ENCODE measurements at places on chromosomes 12 and 14. TPM values are rescaled to one million over a fixed set of nuclear protein-coding genes. Genes with fewer than 3 reads are reported as not detected.

GRCh38 chr12:11202811-11203210 is 16.1 kb upstream of the TAS2R42 start:
- no peaks in the 10 kb centered on the region for H3K27me3 ChIP-seq
- H3K36me3 ChIP-seq: no peaks in the 10 kb centered on the region
- DNase-seq: no peak
- no peak overlapping the region for H3K27ac ChIP-seq
- H3K4me3 ChIP-seq: no peak overlapping the region

FBLN5 gene
- not detected for total RNA-seq

- DNase-seq: no peak
- no peak overlapping the region for H3K27ac ChIP-seq
- peaks cover 28% of the 10 kb centered on the region for H3K27me3 ChIP-seq
- H3K4me3 ChIP-seq: no peak overlapping the region
Measured at GRCh38 chr12:117334051-117334450, 27.4 kb downstream of the NOS1 start.

RD3L gene
- not detected for total RNA-seq

GRCh38 chr12:63292471-63293221 is 141.6 kb upstream of the AVPR1A start:
- no peak overlapping the region for H3K27ac ChIP-seq
- no peak overlapping the region for H3K4me3 ChIP-seq
- H3K36me3 ChIP-seq: no peaks in the 10 kb centered on the region
- no peaks in the 10 kb centered on the region for H3K4me1 ChIP-seq

PRPH gene
- total RNA-seq: not detected

- peak overlapping the region; percentile 3 for H3K27ac ChIP-seq
- peaks cover 3% of the 10 kb centered on the region for H3K27me3 ChIP-seq
- H3K4me1 ChIP-seq: peaks cover 31% of the 10 kb centered on the region
- no peak overlapping the region for H3K4me3 ChIP-seq
- H3K36me3 ChIP-seq: peaks cover 10% of the 10 kb centered on the region
Measured at GRCh38 chr12:124906606-124907261, 7.7 kb downstream of the UBC start.
